Psoas muscle (tissue), 8 donors: ENCODE measurements at places on chromosomes 7 and 10. TPM values are rescaled to one million over a fixed set of nuclear protein-coding genes. Genes with fewer than 3 reads are reported as not detected.

Gene CASTOR2
- 255 TPM for total RNA-seq

Gene SLC18A2
- total RNA-seq, result 0.15 TPM

Gene SLC26A3
- total RNA-seq, result 0.24 TPM

Gene CYP26C1
- not detected for total RNA-seq

Gene PLAU
- total RNA-seq, result 18.2 TPM

Gene ARID5B
- 166 TPM for total RNA-seq

Gene TMEM229A
- total RNA-seq, result not detected

DNA sequence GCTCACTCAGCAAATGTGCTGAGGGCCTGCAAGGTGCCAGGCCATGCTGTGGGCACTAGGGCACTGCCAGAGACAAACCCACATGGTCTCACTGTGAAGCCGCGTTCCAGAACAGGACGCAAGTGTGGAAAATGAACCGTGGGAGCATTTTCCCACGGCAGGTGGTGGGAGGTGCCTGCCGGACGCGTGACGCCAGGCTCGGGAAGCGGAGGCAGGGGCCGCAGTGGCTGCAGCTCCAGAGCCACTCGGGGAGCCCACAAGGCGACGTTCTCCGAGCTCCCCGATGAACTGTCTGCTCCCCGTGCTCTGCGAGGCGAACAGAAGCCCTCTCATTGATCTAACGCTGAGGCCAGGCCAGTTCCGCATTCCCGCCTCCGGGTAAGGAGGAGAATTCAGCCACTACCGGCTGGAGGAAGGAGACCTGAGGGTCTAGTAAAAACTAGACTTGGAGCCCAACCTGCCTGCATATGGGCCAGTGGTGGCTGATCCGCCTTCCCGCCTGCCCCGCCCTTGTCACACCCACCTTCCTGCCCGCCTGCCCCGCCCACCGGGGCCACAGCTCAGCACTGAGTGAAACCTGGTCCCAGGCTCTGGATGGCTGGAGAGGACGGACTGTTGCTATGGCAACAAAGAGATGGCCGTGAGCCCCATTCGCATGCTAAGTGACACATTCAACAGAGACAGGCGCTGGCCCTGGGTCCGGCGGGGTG is 13.1 kb downstream of the ADGRA1 start:
- H3K27ac ChIP-seq, result no peak overlapping the region
- no peaks in the 10 kb centered on the region for H3K36me3 ChIP-seq
- DNase-seq, result no peak
- peaks cover 33% of the 10 kb centered on the region for H3K27me3 ChIP-seq
- no peak overlapping the region for H3K4me3 ChIP-seq

- no peak overlapping the region for H3K27ac ChIP-seq
- no peaks in the 10 kb centered on the region for H3K36me3 ChIP-seq
- no peak for DNase-seq
- no peaks in the 10 kb centered on the region for H3K4me1 ChIP-seq
- no peaks in the 10 kb centered on the region for H3K27me3 ChIP-seq
These were observed 749.4 kb downstream of the AUTS2 start for GRCh38 chr7:70347463-70348254.

GRCh38 chr10:126012485-126012884 is 116.1 kb downstream of the FANK1 start:
- DNase-seq, result no peak
- H3K36me3 ChIP-seq, result no peaks in the 10 kb centered on the region
- H3K4me1 ChIP-seq, result no peaks in the 10 kb centered on the region
- no peak overlapping the region for H3K27ac ChIP-seq
- peaks cover 2% of the 10 kb centered on the region for H3K27me3 ChIP-seq

DNA sequence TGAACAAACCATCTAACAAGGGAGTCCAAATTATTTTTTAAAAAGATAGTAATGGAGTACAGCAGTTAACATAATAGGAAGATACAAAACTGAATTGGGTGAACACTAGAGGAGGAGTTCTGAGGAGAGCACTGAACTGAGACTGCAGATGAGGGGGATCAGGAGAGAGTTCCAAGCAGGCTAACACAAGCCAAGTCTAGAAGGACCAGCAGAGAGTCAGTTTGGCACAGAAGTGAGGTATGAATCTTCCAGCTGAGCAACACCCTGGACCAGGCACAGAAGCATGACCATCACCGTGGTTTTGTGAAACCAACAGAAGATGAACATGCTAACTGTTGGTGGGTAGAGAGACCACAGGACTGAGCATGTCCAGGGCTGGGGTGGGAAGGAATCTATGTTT is 30.8 kb upstream of the PLCE1 start:
- DNase-seq, result no peak
- no peak overlapping the region for H3K4me3 ChIP-seq
- no peaks in the 10 kb centered on the region for H3K27me3 ChIP-seq
- no peak overlapping the region for H3K27ac ChIP-seq
- H3K36me3 ChIP-seq, result no peaks in the 10 kb centered on the region

DNA sequence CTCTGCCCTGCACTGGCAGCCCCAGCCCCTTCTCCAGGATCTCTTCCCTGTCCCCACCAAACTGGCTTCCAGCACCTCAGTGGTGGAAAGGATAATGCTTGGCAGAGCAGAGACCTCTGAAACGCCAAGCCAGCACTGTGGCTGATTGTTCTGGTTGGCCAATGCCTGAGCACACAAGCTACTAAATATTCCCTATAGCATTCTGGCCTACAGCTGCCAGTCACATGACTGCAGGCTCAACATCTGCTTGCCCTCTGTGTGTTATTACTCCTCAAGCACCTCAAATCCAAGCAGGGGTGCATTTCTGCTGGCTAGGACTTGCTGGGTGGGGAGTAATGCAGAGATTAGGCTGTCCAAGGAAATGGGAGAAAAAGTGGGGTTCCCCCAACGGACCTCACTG is 6.1 kb downstream of the TBATA start:
- H3K4me3 ChIP-seq, result no peak overlapping the region
- H3K27me3 ChIP-seq, result no peaks in the 10 kb centered on the region
- no peak overlapping the region for H3K27ac ChIP-seq

DNA sequence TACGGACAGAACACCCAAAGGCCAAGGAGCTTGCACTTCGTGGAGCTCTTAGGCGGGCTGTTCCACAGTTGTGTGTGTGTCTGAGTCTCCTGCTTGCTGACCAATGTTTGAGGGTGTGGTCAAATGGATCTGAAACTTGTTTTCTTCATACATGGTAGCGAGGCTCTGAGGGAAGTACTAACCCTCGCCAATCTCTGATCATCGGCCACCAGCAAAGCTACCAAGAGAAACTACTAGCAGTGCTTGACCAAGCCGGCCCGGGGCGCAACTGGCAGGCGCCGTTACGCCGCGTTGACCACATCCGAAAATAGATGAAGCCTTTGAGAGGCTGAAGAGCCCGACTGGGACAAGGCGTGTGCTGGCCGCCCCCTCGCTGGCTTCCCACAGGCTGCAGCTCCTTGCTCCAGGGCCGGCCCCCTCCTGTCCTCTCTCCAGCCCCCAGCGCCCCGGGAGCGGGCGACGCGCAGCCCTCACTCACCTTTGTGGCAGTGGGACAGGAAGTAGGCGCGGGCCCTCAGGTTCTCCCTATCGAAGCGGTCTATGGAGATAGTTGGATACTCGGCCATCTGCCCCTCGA is 384 bp downstream of the DCLRE1C start:
- DNase-seq, result peak; percentile 75
- H3K36me3 ChIP-seq, result no peaks in the 10 kb centered on the region
- peak overlapping the region; percentile 89 for H3K27ac ChIP-seq
- peaks cover 8% of the 10 kb centered on the region for H3K4me1 ChIP-seq

DNA sequence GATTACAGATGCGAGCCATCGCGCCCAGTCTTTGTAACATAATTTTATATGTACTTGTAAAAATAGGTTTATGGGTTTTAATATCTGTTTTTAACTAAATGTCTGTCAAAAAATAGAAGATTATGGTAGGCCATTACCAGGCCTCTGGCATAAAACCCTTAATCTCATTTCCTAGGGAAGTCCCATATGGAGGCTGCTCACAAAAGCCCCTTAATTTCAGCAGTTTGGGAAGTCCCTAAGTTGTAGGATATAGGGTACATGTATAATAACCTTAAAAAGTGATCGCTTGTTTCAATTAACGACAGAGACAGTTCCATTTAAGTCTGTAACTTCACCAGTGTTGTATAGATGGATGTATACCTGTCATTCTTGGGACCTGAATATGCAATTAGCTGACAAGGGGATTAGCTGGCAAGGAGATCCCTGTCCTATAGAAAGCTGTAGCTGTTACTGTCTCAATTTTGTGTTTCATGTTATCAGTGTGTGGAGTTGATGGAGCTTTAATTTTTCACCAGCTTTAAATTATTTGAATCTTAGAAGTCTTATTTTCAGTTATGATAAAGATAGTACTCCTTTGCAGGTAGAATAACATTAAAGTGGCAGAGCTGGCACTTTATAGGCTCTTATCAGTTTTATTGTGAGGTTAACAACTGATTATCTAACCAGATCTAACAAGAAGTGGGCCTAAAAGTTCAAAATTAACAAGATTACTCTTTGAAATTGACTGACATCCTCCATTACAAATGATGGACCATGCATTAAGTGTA is 10.5 kb downstream of the TRIM24 start:
- H3K4me3 ChIP-seq, result no peak overlapping the region
- H3K36me3 ChIP-seq, result no peaks in the 10 kb centered on the region
- DNase-seq, result no peak
- peaks cover 25% of the 10 kb centered on the region for H3K4me1 ChIP-seq
- no peak overlapping the region for H3K27ac ChIP-seq
- no peaks in the 10 kb centered on the region for H3K27me3 ChIP-seq

- H3K27me3 ChIP-seq, result no peaks in the 10 kb centered on the region
- H3K4me3 ChIP-seq, result peak overlapping the region; percentile 76
- peak overlapping the region; percentile 90 for H3K27ac ChIP-seq
- DNase-seq, result peak; percentile 65
- peaks cover 37% of the 10 kb centered on the region for H3K4me1 ChIP-seq
These were observed 1.2 kb downstream of the RSBN1L start for GRCh38 chr7:77697535-77697831.

DNA sequence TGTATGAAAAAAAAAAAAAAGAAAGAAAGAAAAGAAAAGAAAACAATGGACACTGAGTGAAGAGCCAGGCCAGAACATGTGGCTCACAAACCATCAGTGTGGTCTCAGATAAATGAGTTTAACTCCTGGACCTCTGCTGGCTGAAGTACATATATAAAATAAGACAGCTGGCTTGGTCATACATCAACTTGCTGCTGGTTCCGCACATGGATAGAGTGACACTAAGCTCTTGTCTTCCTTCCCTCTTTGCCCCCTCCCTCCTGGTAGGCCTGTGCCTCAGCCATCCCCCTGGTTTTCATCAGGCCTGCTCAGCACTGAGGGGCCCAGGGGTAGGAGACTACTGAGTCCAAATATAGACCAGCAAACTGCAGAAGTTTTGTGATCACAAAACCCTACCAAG is 58.1 kb upstream of the DGKI start:
- DNase-seq, result no peak
- peaks cover 54% of the 10 kb centered on the region for H3K36me3 ChIP-seq
- no peaks in the 10 kb centered on the region for H3K27me3 ChIP-seq
- H3K4me3 ChIP-seq, result no peak overlapping the region
- peaks cover 6% of the 10 kb centered on the region for H3K4me1 ChIP-seq

DNA sequence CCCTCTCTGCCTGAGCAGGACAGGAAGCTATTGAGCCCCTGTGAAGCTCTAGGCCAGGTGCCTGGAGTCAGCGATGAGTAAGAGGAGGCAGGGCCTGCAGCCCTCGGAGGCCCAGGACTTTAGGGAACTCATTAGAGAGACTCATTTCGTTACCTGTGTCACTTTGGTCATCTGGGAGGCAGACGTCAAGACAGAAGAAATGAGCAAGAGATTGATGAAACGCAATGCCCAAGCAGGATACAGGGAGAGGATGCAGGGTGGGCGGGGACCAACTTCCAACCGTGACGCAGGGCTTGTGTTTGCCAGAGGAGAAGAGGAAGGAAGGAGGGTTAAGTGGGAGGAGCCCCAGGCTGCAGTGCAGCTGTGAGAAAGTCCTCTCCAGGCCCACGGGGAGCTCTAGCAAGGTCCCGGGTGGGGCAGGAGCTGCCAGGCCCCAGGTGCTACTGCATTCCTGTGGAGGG is 26.4 kb upstream of the GNA12 start:
- H3K36me3 ChIP-seq, result no peaks in the 10 kb centered on the region
- no peaks in the 10 kb centered on the region for H3K27me3 ChIP-seq
- no peak overlapping the region for H3K4me3 ChIP-seq
- no peaks in the 10 kb centered on the region for H3K4me1 ChIP-seq
- DNase-seq, result peak; percentile 73
- no peak overlapping the region for H3K27ac ChIP-seq

- H3K27me3 ChIP-seq, result no peaks in the 10 kb centered on the region
- H3K36me3 ChIP-seq, result no peaks in the 10 kb centered on the region
- no peaks in the 10 kb centered on the region for H3K4me1 ChIP-seq
- no peak overlapping the region for H3K27ac ChIP-seq
These were observed 340.8 kb downstream of the ARL4A start for GRCh38 chr7:13028036-13028824.

DNA sequence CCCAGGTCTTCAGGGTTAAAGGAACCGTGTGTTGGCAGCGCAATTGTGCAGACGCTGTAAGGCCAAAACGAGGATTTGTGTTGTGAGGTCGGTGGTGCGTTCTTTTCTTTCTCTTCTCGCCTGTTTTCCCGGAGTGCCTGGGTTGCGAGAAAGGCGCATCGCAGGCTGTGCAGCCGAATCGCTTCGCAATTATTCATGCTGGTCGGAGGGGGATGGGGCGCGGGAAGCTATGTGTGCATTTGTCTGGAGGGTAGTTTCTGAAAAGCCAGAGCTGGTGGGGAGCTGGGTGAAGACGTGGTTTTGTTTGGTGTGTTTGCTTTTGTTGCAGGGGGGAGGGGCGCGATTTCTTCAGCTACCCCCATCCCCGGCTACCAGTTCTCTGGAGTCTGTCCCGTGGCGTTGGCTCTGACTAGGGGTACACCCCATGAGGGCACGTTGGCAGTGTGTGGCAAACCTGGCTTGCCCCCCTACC is 2.1 kb downstream of the MXI1 start:
- H3K27me3 ChIP-seq, result no peaks in the 10 kb centered on the region
- H3K36me3 ChIP-seq, result no peaks in the 10 kb centered on the region
- peak; percentile 60 for DNase-seq
- H3K4me1 ChIP-seq, result peaks cover 12% of the 10 kb centered on the region
- peak overlapping the region; percentile 98 for H3K27ac ChIP-seq

DNA sequence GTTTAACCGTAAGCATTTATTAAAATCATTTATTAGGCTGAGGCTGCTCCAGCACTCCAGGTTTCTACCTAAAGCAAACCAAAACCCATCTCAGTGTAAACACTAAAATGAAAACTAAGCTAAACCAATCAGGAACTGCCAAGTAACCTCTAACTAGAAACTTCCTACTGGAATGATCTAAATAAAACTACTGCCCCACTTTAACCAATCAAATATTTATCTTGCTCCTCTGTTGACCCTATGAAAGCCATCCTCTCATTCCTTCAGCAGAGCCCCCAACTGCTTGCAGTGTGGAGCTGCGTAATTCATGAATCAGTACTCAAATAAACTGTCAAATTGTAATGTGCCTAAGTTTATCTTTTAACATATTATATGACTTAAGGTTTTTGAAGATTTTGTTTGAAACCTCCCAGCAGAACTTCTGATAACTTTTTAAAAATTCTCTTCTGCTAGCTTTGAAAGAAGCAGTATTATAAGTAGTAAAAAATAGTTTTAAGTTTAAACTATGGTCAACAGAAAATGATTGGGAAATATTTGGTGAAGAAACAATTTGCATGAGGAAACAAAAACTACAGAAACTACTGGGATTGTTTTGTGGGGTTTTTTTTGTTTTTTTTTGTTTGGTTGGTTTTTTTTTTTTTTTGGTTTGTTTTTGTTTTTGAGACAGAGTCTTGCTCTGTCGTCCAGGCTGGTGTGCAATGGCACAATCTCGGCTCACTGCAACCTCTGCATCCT is 47.4 kb downstream of the GPR37 start:
- DNase-seq, result no peak
- no peak overlapping the region for H3K27ac ChIP-seq
- H3K4me1 ChIP-seq, result no peaks in the 10 kb centered on the region
- H3K27me3 ChIP-seq, result no peaks in the 10 kb centered on the region
